NCI-H2081 treated with DMSO at 0.1 percent for 48 hours (cell line): ENCODE measurements at places on chromosomes 2 and 18.

GRCh38 chr2:204695506-204695905 lies 150.2 kb downstream of the PARD3B start:
- DNase-seq = no peak

- DNase-seq = no peak
Observed at GRCh38 chr2:98037666-98038336, 42.1 kb upstream of the TMEM131 start.

- DNase-seq = no peak
Observed at GRCh38 chr2:113370478-113371091, 66.9 kb upstream of the ZNG1B start.

DNA sequence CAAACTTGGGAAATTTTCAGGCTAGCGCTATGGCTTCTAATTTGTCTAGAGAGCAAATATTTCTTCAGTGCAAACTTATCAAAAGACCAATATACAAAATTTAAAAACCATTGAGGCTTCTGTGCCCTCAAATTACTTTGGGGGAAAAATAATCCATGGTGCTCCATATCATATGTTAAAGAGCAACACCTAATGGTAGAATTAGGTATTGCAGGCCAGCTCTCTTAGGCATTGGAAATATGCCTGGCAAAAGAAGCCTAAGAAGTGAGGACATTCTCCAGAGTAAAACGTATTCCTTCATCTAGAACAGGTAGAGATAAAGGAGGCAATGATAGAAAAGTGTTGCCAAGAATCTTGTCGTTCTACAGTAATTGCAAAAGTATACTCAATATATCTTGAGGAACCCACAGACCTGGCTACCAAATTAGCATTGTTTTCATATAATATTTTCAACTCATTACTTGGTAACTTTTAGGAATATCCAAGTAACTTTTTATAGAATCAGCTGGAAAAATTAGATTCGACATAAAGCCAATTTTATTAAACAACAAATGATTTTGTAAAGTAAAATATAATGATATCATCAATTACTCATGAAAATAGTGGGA lies 401.1 kb downstream of the BCL11A start:
- no peak for DNase-seq

GRCh38 chr18:44651478-44651877 lies 29.2 kb upstream of the SETBP1 start:
- no peak for DNase-seq

DNA sequence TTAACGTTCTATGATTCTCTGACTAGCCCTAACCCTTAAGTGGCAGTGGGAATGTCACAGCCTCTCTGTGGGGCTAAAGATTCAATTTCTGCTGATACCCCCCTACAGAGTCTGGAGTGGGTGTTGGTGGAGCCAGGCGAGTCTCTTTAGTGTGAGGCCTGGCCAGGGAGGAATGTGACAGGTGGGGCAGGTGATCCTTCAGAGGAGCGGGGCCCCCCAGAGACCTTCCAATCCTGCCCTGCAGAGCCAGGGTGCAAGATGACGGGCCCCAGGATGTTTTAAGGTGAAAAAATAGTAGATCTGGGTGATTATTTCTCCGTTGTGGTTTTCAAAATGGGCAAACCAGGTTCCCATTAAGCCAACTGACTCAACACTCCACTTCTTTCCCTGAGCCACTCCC lies 28.2 kb upstream of the DNMT3A start:
- no peak for DNase-seq

DNA sequence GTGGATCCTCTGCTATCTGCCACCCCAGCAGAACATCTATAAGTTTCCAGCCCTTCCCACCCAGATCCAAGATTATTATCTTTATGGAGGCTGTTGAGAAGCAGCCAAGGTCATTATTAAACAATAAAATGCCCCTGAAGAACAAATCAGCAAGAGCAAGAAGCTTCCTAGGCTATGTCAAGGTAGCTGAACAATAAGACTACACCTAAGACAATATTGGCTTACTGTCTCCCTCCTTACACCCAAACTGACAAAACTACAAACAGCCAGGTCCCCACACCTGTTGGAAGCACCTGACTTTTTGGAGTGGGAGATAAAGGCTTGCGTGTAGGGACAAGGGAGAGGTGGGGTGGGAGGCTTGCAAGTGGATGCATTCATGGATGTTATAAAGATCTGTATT lies 128.5 kb downstream of the SPTBN1 start:
- DNase-seq = no peak

DNA sequence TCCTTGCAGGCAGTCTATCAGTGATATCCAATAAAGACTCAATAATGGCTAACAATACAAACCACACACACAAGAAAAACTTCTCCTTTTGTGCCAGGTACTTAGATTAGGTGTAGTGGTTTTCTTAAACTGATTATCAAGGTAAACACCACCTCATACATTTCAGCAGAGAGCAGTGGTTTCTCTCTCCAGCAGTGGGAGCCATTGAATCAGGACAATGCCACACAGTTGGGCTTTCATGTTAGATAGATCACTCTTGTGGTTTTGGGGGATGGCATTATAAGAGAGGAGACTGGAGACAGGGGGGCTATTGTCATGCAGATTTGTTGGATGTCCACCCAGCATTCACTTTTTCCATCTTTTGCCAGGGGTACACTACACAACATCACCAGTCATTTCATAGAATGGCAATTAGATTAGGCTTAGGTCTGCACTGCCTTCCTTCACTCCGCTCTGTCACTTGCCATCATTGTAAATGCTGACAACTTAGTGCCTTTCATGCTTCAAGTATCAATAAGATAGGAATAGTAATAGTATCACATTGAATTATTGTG lies 13.6 kb upstream of the IRS1 start:
- DNase-seq = no peak

GRCh38 chr2:232412986-232413385 lies 6.3 kb downstream of the ALPG start:
- DNase-seq = no peak

DNA sequence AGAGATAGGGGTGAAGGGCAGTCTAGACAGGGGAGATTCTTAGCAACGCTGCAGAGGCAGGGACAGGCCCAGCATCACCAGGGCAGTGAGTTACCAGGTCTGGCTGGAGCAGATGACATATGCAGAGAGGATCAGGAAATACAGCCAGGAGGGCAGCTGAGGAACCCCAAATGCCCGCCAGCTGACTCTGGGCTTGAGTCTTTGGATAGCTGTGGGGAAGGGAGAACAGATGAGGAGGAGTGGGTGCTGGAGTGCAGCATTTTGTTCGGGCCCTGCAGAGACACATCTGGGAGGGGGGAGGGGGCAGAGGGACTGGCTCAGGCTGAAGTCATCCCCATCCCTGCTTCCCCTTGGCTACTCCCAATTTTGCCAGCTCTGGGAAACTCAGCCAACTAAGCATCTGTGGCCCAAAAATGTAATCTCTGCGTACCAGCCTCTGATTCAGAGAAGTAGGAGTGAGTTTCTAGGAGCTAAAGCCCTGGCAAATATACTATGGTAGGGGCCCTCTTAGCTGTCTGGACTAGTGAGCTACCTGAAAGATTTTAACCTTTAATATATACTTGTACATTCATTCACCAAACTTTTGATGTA lies 214.5 kb downstream of the ZBTB7C start:
- DNase-seq = no peak

DNA sequence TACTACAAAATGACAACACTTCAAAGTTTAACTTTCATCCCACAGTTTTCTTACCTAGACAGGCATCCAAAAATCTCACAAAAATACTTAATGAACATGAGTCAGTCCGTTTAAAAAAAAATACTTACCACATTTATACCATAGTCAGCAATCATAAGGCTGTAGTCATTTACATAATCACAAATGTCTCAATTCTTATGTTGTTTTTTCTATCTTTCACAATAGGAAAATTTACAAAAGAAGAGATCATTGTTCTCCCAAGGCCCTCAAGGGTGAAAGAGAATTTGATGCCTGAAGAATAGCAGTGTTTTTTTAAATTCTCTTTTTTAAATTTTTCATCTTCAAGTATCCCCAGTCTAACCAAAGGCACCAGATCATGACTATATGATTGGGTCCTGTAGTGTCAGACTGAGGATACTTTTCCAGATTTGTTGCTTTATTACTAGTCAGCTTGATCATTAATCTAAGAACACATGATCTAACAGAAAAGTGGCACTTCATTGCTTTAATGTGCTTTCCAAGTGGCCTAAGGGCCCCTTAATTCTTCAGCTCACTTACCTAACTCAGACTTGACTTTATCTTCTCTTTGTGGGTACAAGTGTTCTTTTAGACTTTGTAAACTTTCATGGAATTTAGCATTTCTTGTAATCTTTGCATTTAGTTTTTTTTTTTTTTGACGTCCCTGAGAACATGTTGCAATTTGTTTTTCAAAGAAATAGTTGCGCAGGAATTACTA lies 4.7 kb downstream of the SCYGR5 start:
- no peak for DNase-seq

DNA sequence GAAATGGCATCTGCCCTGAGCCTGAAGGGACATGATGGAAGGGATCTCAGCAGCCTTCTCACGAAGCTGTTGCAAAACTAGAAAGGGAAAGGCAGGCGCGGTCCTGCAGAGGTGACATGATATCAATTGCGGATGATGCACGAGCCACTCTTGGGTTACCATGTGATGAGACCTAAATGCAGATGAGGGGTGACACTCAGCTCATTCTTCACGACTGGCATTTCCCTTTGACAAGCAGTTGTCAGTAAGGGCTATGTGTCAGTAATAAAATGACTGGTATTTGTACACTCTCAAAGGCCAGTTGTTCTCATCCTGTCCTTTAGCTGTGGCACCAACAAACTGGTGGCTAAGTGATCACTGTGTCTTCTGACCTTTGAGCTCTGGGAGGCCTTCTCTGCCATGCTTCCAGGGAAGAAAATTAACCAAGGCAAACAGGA lies 273.6 kb downstream of the ETAA1 start:
- no peak for DNase-seq

- no peak for DNase-seq
Observed at GRCh38 chr2:189115126-189115525, 64.4 kb downstream of the COL5A2 start.

DNA sequence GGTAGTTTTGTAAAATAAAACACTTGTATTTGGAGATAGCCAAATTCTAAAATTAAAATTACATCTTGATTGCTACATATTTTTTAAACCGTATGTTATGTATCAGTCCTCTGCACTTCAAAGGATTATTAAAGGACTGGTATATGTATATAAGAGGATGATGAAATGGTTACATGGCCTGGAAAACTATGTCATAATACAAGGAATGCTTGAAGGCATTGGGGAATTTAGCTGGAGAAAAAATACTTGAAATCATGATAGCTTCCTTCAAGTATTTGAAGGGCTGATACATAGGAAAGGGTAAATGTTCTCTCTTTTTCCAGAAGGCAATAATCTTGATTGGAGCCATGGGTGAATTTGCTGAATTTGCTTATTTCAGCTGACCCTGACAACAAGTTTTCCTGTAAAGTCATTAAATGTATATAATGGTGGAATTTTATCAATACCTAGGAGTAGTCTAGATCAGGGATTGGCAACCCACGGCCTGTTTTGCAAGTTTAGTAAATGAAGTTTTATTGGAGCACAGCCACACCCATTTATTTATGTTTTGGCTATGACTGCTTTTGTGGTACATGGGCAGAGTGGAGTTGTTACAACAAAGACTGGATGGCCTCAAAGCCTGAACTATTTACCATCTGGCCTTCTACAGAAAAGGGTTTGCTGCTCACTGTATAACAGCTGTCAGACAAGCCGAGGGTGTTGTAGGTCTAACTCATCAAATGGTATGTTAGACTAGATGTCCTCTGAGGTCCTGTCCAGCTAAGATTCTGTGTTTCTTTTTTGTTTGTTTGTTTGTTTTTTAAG lies 34.4 kb downstream of the ACYP2 start:
- no peak for DNase-seq

DNA sequence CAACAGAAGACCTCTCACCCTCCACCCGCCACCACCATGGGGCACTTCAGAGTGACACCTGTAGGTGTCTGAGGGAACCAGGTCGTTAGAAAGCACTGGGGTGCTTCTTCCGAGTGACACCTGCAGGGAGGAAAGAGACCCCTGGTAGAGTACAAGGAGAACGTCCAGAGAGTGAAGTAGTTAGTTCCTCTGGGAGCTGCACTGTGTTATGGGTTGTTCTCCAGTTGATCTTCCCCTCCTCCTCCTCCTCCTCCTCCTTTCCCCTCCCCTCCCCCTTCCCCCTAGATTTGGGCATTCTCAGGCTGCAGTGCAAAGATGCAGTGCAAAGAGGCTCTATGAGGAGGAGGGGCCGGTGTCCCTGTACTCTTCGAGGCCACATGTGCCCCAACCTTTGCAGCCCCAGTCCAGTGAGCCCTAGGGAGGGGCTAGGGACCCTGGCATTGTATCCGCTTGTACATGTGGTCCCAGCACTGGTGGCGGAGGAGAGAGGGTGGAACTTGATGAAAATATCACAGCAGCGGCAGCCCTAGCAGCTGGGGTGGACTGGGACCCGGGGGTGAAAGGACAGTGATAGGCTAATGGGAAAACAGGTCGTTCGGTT lies 850 bp downstream of the DNAJB2 start:
- no peak for DNase-seq

DNA sequence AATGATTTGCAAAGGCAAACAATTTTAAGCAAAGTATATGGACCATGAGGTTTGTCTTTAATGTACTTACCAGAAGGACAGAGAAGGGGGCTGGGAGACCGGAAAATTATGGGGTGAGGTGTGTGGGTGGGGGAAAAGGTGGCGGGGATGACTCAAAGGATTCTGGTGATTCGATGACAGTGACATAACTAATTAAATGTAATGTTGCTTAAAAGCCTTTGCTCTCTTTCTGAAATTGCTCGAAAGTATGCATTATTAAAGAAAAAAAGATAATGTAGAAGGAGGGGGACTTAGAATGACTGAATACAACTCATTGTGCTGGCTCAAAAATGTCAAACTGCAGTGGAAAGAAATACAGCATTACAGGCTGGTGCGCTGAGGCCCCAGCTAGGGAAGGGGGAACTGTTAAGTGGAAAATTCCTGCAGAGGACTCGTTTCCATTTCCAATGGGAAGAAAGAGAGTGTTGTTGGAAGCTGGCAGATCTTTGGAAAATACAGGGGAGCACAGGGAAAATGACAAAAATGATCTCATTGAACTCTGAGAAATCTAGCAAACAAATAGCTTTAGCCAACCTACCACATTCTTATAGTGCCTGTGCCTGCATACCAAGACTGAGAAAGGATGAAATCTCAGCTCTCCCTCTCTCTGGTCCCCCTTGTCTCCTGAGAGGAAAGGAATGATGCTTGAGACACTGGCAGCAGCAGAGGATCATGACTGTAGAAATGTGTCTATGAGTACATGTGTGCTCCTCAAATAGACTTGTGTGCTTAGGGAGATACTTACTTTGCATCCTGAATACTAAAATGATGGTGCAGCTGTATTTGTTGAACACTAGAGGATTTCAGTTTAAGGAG lies 632.4 kb downstream of the NYAP2 start:
- DNase-seq = peak; percentile 42

GRCh38 chr2:6167592-6168138 lies 475.5 kb downstream of the SOX11 start:
- no peak for DNase-seq

GRCh38 chr2:230473378-230473777 lies 57.4 kb downstream of the SP100 start:
- no peak for DNase-seq

- DNase-seq = no peak
Observed at GRCh38 chr18:27411911-27412310, 226.8 kb upstream of the CHST9 start.
